ENCODE measurements at places on chromosomes 16 and 17.

- no peak for DNase-seq
Measured at GRCh38 chr17:55641676-55642081, 81.0 kb downstream of the TMEM100 start.

- DNase-seq = no peak
Measured at GRCh38 chr16:69804297-69804696, 42.2 kb downstream of the WWP2 start.

DNA sequence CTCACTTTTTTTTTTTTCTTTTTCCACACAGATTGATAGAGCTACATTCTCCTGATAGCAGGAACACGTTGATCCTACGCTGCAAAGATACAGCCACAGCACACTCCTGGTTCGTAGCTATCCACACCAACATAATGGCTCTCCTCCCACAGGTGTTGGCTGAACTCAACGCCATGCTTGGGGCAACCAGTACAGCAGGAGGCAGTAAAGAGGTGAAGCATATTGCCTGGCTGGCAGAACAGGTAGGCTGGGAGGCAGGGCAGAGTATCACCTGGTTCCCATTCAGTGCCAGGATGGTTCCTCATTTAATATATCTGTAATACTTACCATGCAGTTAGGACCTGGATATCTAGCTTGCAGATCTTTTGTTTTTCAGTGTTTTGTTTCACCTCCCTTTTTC lies 51.1 kb upstream of the VPS4A start:
- DNase-seq = no peak

DNA sequence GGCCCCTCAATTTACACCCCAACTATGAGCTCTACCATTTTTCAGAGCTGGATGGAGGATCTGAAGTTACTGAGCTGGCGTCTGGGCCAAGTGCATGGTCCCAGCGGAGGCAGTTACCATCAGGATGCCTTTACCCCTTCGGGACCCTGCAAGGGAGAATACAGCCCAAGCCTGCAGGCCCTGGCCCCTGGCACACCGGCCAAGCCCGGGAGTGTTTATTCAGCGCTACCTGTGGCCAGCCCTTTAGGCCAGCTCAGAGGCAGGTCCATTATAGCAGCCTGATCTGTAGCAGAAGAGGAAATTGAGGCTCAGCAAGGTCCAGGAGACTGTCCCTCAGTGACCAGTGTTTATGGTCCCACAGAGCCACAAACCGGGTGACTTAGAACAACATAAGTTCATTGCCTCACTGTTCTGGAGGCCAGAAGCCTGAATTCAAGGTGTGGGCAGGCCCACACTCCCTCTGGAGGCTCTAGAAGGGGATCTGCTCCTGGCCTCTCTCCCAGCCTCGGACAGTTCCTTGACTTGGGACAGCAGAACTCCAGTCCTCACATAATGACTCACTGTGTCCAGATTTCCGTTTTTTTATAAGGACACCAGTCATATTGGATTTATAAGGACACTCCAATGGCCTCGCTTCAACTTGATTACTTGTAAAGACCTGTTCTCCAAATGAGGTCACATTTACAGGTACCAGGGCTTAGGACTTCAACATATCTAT lies 8.8 kb downstream of the SEC14L5 start:
- DNase-seq = no peak

DNA sequence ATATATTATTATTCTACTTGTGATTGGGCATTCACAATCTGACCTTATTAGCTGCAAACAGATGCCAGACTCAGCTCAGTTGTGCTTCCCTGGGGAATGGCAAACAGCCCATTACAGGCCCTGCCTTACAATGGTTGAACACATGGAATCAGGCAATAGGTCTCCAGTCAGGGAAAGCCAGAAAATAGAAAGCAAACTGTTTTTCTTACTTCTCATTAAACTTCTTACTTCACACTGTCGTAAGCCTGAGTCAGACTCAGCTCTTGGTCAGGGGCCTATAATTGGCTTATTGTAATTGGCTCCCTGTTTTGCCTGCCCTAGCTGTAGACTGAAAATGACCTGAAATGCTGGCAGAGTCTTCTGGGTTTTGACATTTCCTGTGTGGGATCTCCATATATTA lies 77.0 kb upstream of the CA10 start:
- no peak for DNase-seq

DNA sequence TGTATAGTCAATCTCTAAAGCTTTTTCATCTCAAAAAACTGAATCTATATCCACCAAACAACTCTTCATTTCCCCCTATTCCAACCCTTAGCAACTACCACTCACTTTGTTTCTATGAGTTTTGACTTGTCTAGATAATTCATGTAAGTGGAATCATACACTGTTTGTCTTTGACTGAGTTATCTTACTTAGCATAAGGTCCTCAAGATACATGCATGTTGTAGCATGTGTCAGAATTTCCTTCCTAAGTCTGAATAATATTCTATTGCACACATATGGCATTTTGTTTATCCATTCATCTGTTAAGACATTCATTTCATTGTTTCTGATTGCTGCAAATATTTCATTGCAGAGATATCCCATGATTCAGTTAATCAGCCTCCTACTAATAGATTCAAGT lies 72.2 kb downstream of the SSH2 start:
- DNase-seq = no peak

- DNase-seq = no peak
Measured at GRCh38 chr16:3577302-3577752, at the start of gene NLRC3. Gene NLRC3 (minus strand): TSS chr16:3577403. CDS start chr16:3565036, 12,367 bp downstream.

GRCh38 chr16:50696575-50697420 lies 3.4 kb downstream of the NOD2 start:
- no peak for DNase-seq

GRCh38 chr17:31511580-31511979 lies 120.1 kb downstream of the RAB11FIP4 start:
- DNase-seq = no peak

- no peak for DNase-seq
Measured at GRCh38 chr16:57245472-57246113, 534 bp downstream of the ARL2BP start.

GRCh38 chr17:67716405-67716798 lies 1.3 kb upstream of the NOL11 start:
- DNase-seq = no peak

GRCh38 chr17:34130544-34130943 lies 124.5 kb upstream of the CCL2 start:
- DNase-seq = no peak

DNA sequence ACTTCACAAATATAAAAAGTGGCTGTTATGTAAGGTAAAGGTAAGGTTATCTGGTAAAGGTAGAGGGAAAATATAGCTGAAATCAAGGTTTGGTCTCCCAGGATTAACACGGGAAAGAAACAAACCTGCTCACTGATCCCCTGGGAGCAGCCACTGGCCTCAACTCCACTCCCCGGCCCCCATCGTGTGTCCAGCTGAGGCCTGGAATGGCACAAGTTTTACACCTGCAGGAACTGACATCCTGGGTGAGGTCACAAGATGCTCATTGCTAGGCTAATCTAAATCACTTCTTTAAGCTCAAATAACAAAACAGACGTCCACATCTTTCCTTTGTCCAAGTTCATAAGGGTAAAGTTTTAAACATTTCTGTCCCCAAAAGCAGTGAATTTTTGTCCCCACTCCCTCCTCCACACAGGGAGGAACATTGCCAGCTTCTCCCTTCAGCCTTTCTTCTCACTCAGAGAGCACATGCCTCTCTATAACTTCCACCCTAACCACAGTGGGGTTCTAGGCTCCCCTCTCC lies 46.3 kb downstream of the ERN1 start:
- DNase-seq = no peak

DNA sequence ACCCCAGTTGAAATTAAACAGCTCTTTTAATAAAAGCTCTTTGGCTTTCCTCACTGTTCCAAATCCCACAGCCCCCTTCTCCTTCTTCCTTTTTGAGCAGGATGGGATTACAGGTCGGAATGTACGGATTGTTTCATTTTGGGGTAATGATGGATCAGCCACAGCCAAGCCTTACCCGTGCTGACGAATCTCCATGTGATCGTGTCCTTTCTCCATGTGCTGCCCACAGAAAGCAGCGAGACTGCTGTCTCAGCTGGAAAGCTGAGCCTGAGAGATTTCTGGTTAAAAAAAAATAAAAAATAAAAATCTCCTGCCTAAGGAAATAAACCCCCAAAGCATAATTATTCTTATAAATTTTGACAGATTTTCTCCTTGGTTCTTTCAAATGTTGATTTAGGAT lies 276.6 kb downstream of the CPPED1 start:
- DNase-seq = no peak

GRCh38 chr16:68760671-68761275 lies 23.7 kb downstream of the CDH1 start:
- peak; percentile 60 for DNase-seq

Data from stimulated activated CD8-positive, alpha-beta memory T cell treated with anti-CD3 and anti-CD28 coated beads, Interleukin-15, amount 100 ng/mL, for 48 hours (primary cell).